Left ventricle myocardium superior (tissue), 1 donor: ENCODE measurements at places on chromosomes 11 and 22. TPM values are rescaled to one million over a fixed set of nuclear protein-coding genes. Genes with fewer than 3 reads are reported as not detected.

CCDC73 gene
- not detected for total RNA-seq

CD82 gene
- total RNA-seq: 58.0 TPM

GRAP2 gene
- total RNA-seq: 1.2 TPM

MUC5AC gene
- not detected for total RNA-seq

APLNR gene
- total RNA-seq: 21.0 TPM

OR8B8 gene
- total RNA-seq: not detected

FAM227A gene
- total RNA-seq: 0.20 TPM

SLC22A9 gene
- total RNA-seq: not detected

ATL3 gene
- 13.6 TPM for total RNA-seq

SCGB1C1 gene
- total RNA-seq: not detected

SMARCB1 gene
- total RNA-seq: 48.5 TPM

TSSK2 gene
- not detected for total RNA-seq

APOA1 gene
- 9.2 TPM for total RNA-seq

TECTA gene
- total RNA-seq: 0.72 TPM

FERMT3 gene
- total RNA-seq: 6.9 TPM

EWSR1 gene
- total RNA-seq: 121 TPM

ASPHD2 gene
- total RNA-seq: 0.12 TPM

FAM180B gene
- total RNA-seq: not detected

PRR33 gene
- 4.4 TPM for total RNA-seq

MRPL48 gene
- total RNA-seq: 44.7 TPM

GNB1L gene
- 3.4 TPM for total RNA-seq

UBQLN3 gene
- not detected for total RNA-seq

MPEG1 gene
- 13.6 TPM for total RNA-seq

SCGB1A1 gene
- total RNA-seq: not detected

GSTT2 gene
- 0.42 TPM for total RNA-seq

LDHAL6A gene
- not detected for total RNA-seq

SLC15A3 gene
- 16.8 TPM for total RNA-seq

MAJIN gene
- not detected for total RNA-seq

LAYN gene
- total RNA-seq: 3.8 TPM

C1QTNF6 gene
- total RNA-seq: 1.1 TPM

MOGAT2 gene
- 0.17 TPM for total RNA-seq

MB gene
- 17,299 TPM for total RNA-seq

ANGPTL5 gene
- 0.77 TPM for total RNA-seq

OR52H1 gene
- not detected for total RNA-seq

CATSPER1 gene
- total RNA-seq: not detected

CNTN5 gene
- not detected for total RNA-seq

NCF4 gene
- 6.8 TPM for total RNA-seq

TMPRSS4 gene
- total RNA-seq: not detected

KRTAP5-10 gene
- total RNA-seq: not detected

C22orf42 gene
- not detected for total RNA-seq

CHRM1 gene
- 0.07 TPM for total RNA-seq

LINC01488 gene
- total RNA-seq: not detected

KIF18A gene
- total RNA-seq: 0.37 TPM

SMTNL1 gene
- not detected for total RNA-seq

SORL1 gene
- 11.9 TPM for total RNA-seq

CNTF gene
- 1.4 TPM for total RNA-seq

C11orf42 gene
- not detected for total RNA-seq

SLC25A18 gene
- total RNA-seq: 2.2 TPM

MPPED2 gene
- 12.3 TPM for total RNA-seq

BCL2L13 gene
- 92.9 TPM for total RNA-seq

PYGM gene
- 175 TPM for total RNA-seq

ENTHD1 gene
- not detected for total RNA-seq

PARVA gene
- 56.4 TPM for total RNA-seq

ANO9 gene
- 1.3 TPM for total RNA-seq
